ENCODE measurements at places on chromosomes 4 and X. TPM values are rescaled to one million over a fixed set of nuclear protein-coding genes. Genes with fewer than 3 reads are reported as not detected.

- DNase-seq, result no peak
These were observed 1.8 kb downstream of the PCSK1N start for GRCh38 chrX:48833542-48834138.

DNA sequence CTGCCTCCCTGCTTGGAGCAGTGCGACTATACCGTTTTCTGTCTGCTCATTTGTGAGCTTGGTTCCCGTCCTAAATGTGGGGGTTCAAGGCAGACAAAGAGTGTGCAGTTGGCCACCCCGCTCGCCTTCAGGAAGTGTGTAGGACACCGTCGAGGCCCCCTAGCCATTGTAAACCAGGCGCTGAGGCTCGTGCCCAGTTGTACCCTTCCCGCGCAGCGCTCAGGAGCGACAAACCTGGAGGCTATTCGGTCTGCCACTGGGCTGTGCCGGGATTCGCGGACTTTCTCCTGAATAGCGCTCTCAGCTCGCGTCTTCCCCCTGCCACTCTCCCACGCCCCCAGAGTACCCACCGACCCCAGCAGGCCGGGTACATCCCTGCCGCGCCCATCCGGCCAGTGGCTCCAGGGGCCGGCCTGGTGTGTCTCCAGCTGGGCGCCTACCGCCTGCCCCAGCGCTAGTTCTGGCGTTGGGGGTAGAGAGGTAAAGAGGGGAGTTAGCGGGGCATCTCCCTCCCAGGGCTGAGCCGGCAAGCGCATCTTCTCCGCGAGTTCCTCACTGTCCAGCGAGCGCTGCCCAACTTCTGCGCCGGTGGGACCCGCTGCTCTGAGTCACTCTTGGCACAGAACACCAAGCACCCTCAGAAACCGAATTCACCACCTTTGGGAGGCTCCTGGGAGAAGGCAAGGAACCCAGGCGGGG is 880 bp upstream of the LONRF3 start:
- DNase-seq, result no peak

DNA sequence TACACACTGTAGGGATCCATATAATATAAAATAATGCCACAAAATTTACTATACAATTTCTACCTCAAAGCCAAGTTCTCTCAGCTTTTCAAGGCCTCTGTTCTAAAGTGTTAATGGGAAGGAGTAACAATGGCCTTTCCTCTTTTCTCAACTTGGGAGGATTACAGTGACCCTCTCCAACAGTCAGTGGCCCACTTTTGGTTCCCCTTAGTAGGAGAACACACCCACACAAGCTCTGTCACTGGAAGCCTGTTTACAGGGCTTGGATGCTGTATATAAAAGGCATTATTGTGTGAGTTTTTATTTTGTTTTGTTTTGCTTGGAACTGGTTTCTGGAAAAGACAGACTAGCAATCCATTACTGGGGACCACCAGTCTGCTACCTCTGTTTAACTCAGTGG is 1.8 kb downstream of the ARHGEF6 start:
- no peak for DNase-seq

The MAML3 gene
- 0.57 TPM for total RNA-seq

DNA sequence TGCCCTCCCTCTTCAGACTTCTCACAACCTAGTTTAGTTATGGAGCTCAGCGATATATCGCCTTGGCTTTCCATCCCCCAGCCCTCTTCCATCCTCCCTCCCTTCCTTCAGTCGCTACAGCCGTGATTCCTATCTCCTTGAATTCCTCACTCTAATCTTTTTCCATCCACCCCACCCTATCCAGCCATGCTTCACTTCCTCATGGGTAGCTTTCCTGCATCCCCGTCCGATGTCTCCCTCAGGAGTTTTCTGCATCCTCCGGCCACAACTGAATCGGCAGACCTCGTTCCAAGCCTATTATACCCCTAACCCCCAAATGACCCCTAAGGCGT is 456 bp downstream of the SNX12 start:
- no peak for DNase-seq

- no peak for DNase-seq
These were observed 697 bp downstream of the SRPK3 start for GRCh38 chrX:153781428-153782047.
